ENCODE measurements at places on chromosomes 6 and 20.

- DNase-seq = no peak
Observed at GRCh38 chr6:39787322-39787721, 4.9 kb upstream of the DAAM2 start.

GRCh38 chr6:46390153-46390876, 100.9 kb downstream of the RCAN2 start:
- no peak for DNase-seq

- DNase-seq = peak; percentile 54
Observed at GRCh38 chr6:142945446-142946180, 637 bp upstream of the HIVEP2 start.

- no peak for DNase-seq
Observed at GRCh38 chr6:118993803-118994251, 58.9 kb upstream of the MCM9 start.

GRCh38 chr6:157989541-157990289, 8.1 kb downstream of the SYNJ2 start:
- no peak for DNase-seq

GRCh38 chr6:18055714-18056382, 66.6 kb downstream of the NHLRC1 start:
- no peak for DNase-seq

DNA sequence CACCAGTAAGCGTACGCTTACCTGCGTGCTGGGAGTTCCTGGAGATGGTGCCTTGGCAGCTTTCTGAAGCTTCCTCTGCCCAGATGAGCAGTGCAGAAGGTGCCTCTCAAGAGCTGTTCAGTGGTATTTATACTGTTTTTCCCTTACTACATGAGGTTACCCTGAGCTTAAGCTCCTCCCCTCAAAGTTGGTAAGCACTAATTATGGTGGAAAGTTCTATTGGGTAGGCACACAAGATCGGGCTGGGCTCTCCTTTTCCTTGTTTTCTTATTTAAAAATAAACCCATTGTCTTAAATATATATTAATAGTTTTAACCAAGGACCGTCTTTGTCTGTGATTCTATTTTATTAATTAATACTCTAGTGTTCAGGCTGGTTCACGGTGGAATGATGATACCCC, at the start of gene COL10A1:
TSS of gene COL10A1 (minus strand) at position 101 of the 400 bp plus-strand sequence. CDS start 640 bp downstream, outside the sequence.
- DNase-seq = no peak

- DNase-seq = peak; percentile 63
Observed at GRCh38 chr6:5084360-5084780, 771 bp upstream of the PPP1R3G start.

DNA sequence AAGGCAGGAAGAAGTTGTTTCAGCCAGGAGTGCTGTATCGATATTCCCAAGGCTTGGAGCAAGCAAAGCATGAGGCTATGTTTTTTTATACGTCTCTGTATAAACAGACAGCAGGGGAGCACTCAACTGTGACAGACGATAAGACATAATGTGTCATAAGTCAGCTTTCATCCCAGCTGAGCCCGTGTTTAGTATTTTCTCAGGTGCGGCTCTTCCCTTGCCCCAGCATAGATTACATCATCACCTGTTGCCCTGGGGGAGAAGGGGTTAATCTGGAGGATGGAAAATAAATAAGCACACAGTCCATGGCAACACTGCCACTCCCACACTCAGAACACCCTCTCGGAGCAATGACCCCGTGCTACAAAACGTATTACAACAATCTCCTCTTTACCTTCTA, 22.1 kb upstream of the KCNK5 start:
- DNase-seq = no peak

- DNase-seq = no peak
Observed at GRCh38 chr20:22576273-22576672, 8.1 kb downstream of the FOXA2 start.

- no peak for DNase-seq
Observed at GRCh38 chr20:48706116-48706656, 121.6 kb downstream of the PREX1 start.

- no peak for DNase-seq
Observed at GRCh38 chr6:138815221-138815620, 19.3 kb downstream of the ECT2L start.

- no peak for DNase-seq
Observed at GRCh38 chr20:58372806-58373205, 16.2 kb upstream of the VAPB start.

GRCh38 chr6:76162811-76163210, 90.3 kb upstream of the IMPG1 start:
- DNase-seq = no peak

GRCh38 chr20:4012589-4012988, 2.8 kb downstream of the RNF24 start:
- DNase-seq = no peak

DNA sequence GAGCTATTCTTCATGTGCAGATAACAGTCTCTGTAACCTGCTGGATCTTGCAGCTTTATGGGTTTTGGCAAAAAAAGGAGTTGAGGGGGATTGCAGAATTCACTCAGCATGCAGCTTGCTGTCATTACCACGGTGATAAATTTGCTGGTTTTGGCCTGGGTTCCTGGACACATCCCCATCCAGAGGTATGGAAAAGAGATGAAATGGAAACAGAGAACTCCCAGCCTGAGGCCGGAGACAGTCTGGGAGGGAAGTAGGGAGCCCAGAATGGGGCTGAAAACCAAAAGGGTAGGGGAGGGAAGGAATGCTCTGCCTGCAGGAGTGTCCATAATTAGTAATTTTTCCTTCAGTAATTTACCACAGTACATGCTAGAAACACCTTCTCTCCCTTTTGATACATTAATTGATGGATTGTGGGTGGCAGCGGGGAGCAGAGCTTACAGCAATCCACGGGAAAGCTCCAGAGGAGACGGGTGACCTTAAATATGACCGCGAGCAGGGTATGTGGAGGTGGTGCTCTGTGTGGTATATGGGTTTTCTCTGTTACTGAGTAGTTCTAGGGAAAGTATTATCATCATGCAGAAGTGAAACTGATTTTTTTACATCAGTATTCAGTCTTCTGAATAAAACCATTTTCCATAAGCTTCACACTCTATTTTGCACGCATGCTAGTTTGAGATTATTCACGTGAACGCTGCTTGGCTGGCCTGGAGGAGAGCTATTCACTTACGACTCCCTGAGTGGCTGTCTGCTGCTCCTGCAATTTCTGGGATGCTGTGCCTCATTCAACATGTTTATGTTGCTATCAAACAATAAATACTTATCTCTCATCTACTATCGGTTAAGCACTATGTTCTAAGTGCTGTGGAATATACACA, 66.3 kb upstream of the KCNK16 start:
- peak; percentile 26 for DNase-seq

DNA sequence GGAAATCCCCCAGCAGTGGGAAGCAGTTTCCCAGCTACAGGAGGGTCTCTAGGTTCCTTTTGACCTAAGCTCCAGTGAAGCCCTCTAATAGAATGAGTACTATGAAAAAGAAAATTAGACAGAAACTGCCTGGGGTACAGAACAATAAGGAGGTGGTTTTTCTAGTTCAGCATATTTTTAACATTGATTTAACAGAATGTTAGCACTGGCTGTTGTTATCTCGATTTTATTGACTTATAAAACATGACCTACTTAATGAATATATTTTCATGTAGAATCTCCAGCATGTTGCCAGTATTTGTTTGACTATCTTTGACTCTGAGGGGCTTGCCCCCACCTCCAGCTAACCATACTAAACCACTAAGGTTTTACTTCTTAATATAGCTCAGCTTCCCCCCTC, 19.6 kb downstream of the SCGN start:
- DNase-seq = no peak

GRCh38 chr20:19539191-19539590, 218.9 kb upstream of the RIN2 start:
- no peak for DNase-seq

DNA sequence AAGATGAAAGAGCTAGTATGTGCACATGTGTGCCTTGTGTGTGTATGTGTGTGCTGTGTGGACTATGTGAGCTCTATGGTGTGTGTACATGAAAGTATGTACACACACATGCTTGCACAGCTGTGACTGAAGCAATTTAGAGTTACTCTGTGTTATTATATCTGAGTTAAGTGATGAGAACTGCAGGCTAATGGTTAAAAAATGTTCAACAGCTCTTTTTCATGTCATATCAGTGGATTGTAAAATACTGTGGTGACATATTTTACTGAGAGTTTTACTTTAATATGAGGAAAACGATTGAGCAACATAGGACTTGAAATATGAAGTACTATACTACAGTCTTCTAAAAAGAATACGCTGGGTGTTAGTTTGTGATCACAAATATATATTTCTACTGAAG, 195.7 kb upstream of the KCNK16 start:
- no peak for DNase-seq

- DNase-seq = no peak
Observed at GRCh38 chr6:105482227-105482844, 79.5 kb upstream of the PREP start.

- peak; percentile 34 for DNase-seq
Observed at GRCh38 chr20:50516180-50516934, 6.2 kb downstream of the PTPN1 start.

DNA sequence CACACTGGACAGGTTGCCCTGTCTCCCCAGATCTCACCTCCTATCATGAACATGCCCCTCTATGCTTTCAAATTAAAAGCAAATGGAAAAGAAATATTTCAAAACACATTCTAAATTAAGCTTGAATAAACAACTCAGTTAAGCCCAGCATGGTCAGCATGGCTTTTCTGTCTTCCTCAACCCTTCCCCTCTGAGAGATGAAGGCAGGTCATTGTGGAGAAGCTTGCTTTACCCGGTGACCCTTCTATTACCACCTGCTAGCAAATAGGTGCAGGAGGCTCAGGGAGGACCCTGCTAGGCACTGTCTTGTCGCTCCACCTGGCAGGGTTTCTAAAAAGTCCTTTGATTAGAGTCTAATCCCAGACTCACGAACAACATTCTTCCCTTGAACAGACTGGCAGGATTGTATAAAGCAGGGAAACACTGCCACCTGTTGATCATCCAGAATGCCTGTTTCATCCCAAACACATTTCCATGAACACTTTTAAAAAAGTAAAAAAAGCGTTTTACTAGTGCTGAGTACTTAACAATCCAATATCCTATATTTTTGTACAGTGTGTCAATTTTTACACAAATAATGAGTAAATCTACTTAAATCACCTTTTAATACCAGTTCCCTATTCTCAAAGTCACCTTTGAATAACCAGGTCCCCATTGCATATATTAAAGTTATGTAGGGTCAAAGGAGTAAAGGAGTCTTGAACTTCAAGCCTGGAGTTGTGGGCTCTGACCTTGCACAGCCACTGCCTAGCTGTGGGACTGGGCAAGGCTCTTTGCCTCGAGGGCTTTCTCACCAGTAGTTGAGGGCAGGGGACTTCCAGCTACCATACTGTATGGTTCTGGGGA, 75.5 kb downstream of the GPR6 start:
- DNase-seq = peak; percentile 50

- no peak for DNase-seq
Observed at GRCh38 chr6:149190224-149190831, 127.2 kb upstream of the TAB2 start.

DNA sequence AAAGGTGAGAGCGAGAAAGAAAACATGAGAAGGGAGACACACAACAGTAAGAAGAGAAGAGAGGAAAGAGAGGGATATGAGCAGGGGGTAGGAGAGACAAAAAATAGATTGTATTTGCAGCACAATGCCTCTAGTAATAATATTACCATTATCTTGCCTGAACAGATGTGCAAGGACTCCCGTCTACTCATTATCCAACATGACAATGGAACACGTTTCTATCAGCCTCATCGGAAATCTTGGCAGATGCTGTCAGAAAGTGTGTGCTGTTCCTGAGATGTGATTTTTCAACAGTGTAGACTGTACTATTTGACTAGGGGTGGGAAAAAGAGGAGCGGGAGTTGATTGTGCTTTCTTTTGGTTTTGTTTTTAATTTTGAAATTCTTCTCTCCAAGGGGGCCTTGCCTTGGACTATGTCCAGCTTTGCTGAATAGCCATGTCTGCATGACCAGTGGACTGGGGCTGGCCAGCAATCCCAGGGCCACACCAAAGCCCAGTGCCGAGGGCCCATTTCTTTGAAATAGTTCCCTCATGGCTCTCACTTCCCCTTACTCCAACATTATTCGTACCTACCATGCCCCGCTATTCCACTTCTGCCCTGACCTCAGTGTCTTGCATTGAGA, 11.3 kb upstream of the TRAM2 start:
- DNase-seq = no peak

GRCh38 chr6:110137924-110138887, 41.3 kb downstream of the WASF1 start:
- no peak for DNase-seq

- no peak for DNase-seq
Observed at GRCh38 chr6:125197795-125198269, 44.3 kb downstream of the TPD52L1 start.

GRCh38 chr6:53244958-53245357, 96.3 kb upstream of the GCM1 start:
- DNase-seq = peak; percentile 50

DNA sequence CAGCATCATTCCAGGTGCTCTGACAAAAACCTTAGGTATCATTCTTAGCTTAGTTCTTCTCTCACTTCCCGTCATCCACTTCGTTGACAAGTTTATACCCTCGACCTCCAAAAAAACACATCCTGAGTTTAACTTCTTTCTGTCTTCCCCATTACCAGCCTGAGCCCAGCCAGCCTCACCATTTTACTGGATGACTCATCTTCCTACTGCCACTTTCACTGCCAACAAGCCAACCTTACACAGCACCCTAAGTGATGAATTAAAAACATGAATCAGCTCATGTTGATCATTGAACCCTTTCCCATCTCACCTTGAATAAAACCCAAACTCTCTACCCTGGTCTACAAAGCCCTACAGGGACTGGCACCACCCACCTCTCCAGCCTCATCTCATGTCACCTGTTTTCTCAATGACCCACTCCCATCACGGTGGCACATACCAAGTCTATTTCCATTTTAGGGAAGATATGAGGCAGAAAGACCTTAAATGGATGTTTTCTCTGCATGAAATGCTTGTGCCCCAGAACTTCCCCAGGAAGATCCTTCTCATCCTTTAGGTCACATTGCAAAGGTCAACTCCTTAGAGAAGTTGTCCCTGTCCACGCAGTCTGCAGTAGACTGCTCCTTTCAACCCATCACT, 9.9 kb upstream of the UST start:
- no peak for DNase-seq

GRCh38 chr6:152846825-152847224, 96.2 kb downstream of the VIP start:
- no peak for DNase-seq

DNA sequence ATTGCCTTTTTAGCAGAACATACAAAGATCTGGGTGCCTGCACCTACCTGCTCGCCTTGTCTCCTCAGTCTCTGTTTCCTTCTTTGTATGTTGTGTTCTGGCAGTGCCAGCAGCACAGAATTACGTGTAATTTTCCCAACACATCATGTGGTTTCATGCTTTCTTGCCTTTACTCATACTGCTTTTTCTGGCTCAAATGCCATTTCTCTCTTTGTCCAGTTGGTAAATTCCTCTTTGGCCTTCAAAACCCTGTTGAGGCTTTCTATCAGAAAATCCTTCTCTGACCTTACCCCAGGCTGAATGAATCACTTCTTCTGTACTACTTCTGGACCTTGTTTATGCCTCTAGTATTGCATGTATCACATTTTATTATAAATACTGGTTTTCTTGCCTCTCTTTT, 31.8 kb downstream of the L3MBTL3 start:
- DNase-seq = no peak

- no peak for DNase-seq
Observed at GRCh38 chr20:37600486-37600885, 72.8 kb upstream of the BLCAP start.

Measured in GM10248 (cell line).